ENCODE measurements at places on chromosomes 3 and 15.

DNA sequence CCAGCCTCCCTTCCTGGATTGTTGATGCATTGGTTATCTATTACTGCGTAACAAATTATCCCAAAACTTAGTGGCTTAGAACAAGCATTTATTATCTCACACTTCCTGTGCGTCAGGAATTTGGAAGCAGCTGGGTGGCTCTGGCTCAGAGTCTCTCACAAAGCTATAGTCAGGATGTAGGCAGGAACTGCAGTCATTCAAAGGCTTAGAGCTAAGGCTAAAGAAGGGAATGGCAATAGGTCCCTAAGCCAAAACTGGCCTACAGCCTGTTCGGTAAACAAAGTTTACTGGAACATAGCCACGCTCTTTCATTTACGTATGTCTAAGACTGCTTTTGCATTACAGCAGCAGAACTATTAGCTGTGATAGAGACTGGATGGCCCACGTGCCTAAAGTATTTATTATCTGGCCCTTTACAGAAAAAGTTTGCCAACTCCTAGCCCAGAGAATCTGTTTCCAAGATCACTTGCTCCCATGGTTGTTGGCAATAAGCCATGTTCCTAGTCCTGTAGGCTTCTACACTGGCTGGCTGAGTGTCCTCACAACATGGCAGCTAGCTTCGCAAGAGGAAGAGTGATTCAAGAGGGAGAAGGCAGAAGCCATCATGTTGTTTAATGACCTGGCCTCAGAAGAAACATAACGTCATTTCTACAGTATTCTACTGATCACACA is 132.4 kb downstream of the SNRK start:
- DNase-seq, result no peak

- no peak for DNase-seq
These were observed 23.4 kb downstream of the SNAPC5 start for GRCh38 chr15:66474135-66474534.

- no peak for DNase-seq
These were observed 76.3 kb downstream of the CACNA1D start for GRCh38 chr3:53570709-53571108.

DNA sequence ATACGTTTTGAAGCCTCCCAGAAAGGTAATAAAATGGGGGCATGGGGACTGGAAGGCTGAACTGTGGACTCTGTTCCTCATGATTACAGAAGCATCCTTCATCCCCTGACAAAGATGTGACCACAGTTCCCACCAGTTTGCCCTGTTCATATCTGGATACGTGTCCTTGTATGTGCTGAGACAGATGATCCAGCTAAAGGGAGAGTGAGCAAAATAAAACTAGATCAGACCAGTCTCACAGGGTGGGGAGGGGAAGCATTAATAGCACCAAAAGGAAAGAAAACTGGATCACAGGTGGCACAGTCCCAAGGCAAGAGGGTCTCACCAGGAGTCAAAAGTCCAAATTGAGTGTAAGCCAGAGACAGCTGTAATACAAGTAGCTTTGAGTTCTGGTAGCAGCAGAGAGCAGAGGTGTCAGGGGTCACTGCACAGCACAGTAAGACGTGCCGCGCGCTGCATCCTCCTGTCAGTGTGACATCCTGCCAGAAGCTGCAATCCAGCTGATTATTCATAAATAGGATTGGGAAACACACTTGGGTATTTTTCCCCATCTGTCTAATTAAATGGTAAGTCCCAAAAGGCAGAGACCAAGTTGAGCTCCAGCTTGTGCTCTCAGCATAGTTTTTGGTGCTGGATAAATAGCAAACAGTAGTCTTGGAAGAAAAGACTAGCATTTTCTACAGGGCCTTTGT is 560.0 kb upstream of the CFAP20DC start:
- DNase-seq, result no peak

- no peak for DNase-seq
These were observed 34.7 kb downstream of the TM2D3 start for GRCh38 chr15:101617390-101617965.

GRCh38 chr3:62675492-62675891 is 199.7 kb downstream of the CADPS start:
- DNase-seq, result no peak

GRCh38 chr3:52866427-52866826 is 30.9 kb downstream of the STIMATE start:
- no peak for DNase-seq

GRCh38 chr3:53485675-53486403 is 8.6 kb upstream of the CACNA1D start:
- no peak for DNase-seq

DNA sequence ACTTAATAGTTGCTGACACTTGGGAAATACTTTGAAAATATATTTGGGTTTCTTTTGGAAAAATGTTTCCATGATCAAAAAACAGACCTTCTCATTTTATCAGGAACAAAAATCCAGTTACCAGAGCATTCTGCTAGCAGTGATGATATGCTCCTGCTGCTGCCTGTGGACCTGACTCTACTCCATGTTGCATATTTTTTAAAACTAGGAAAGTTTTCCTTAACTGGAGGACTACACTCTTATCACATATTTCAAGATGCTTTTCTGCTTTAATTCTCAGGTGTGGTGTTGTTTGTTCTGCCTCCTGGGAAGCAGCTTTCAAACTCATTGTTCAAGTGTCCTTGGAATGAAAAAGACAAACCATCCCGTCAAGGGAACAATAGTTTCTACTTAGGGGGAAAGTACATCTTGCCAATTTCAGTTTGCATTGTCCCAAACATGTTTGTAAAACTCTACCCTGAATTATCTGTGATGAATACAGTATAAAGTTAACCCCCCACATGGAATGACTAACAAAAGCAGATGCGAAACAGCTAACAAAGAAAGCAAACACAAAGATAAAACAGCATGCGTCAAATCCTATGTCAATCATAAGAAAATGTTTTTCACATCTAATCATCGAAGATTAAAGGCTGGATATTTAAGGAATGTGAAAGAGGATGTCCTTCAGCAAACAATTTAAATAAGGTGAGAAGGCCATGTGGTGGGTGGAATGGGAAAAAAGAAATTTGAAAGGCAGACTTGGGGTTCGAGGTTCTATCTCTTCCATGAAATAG is 40.1 kb upstream of the PSMD6 start:
- DNase-seq, result no peak

DNA sequence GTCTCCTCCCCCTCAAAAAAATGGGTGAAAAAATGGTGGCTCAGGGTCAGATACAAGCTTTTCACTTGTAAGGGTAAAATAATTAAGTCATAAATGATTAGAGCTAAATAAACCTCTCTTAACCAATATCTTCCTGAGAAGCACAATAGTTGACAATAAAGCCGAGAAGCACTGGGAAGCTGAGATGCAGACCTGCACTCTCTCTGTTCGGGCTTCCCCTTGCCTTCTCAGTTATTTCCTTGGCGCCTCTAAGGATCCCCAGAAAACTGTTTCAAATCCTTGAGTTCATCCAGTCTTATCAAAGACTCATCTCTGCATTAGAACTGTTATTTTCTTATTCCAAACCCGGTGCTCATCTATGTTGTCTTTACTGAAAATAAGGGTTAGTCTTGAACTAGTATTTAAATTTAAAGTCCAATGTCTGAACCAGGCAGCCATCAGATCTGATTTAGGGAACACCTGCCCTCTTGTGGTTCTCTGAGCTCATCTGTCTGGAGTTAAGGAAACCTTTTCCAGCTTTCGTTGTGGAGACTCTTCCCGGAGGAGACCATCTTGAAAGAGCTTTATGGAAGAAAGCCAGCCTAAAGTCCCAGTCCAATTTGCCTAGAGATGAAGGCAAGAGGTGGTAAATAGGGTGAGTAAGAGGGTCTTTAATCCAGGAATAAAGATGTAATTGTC is 256.4 kb upstream of the MCTP2 start:
- DNase-seq, result no peak

- no peak for DNase-seq
These were observed 641.1 kb upstream of the NAALADL2 start for GRCh38 chr3:174218016-174218415.

DNA sequence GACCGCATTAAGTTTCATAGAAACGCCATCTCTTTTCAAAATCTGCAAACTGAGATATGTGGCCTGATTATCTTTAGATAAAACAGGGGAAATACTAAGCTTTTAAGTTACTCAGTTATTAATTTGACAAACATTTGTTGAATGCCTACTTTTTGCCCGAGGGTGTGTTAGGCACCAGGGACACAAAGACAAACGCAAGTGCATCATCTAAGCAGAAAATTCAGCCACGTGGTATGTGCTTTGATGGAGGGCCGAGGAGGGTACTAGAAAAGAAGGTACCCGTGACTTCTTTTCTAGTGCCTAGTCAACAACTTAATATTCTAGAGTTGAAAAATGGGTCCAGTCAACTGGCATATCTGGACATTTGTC is 594.3 kb downstream of the MAGI1 start:
- no peak for DNase-seq

DNA sequence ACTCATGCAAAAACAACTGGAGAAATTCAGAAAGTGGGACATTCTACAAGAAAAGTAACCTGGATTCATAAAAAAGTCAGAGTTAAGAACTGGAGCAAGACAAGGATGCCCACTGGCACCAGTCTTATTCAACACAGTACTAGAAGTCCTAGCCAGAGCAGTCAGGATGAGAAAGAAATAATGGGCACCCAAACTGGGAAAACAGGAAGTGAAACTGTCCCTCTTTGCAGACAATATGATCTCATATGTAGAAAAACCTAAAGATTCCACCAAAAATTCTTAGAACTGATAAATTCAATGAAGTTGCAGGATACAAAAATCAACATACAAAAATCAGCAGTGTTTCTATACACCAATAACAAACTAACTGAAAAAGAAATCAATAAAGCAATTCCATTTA is 37.4 kb downstream of the TXNRD3 start:
- DNase-seq, result no peak

DNA sequence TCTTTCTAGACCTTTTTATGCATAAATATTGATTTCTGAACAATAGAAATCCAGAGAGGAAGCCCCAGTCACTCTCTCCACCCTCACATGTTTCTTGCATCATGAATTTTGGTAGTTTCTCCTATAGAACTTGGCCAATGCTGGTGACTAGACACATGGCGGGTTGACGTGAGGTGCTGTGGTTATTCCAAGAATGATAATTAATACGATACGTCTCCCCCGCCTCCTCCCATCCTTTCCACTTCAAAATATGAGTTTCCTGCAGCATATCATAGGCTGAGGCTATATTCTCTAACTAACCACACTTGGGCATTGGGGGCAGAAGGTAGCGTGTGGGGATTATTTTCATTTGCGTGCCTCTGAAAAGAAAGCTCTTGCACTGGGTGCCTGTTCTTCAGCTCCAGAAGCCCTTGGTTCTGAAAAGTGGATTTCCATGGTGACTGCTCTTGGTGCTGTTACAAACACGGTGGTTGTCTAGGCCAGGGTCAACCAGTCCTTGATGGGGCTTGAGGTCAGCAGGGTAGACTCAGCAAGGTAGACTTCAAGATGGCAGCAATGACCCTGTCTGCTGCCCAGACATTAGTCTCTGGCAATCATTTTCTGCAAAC is 5.3 kb downstream of the TNFSF10 start:
- peak; percentile 73 for DNase-seq

DNA sequence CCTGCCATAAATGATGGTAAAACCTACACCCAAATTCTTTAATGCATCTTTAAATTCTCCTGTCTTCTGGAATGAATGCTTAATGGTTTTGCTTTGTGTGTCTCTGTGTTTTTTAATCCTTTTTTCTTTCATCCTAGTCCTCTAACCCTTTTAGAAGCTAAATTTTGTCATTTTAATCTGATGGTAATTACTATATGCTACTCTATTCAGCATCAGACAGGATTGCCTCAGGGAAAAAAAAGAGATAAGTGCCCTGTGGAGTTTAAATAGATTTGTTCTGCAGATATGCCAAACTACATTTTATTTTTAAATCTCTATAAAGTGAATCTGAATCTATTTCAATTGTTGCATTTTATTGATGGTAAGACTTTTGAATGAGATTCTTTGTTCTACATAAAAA is 966.8 kb downstream of the NSUN3 start:
- no peak for DNase-seq

DNA sequence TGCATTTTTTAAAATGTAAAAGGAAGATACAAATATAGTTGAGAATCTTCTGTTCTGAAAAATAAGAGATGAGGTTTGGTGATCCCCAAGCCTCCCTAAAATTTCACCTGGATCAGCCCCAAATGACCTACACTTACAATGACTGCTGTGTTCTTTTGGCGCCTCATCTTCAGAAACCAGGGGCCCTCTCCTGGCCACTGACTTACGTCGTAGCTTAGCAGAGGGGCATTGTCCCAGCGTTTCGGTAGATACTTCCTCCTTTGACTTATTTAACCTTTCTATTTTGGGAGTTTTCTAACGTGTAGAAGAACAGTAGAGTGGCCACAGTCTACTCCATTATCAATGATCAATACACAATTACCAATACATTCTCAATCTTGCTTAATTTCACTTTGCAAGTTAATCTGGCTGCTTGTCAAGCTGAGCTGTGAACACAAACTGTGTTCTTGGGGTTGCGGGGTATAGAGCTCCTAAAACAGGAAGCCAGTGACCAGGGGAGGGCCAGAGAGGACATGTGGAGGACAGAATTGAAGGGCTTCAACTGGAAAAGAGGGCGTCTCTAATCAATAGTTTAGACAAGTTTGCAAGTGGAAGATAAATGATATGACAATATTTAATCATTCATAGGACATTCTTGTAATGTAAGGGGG is 419.5 kb downstream of the LPP start:
- DNase-seq, result no peak

- no peak for DNase-seq
These were observed 236.1 kb downstream of the RORA start for GRCh38 chr15:60993008-60993407.

- DNase-seq, result no peak
These were observed 9.2 kb downstream of the ZIC1 start for GRCh38 chr3:147418371-147418781.

DNA sequence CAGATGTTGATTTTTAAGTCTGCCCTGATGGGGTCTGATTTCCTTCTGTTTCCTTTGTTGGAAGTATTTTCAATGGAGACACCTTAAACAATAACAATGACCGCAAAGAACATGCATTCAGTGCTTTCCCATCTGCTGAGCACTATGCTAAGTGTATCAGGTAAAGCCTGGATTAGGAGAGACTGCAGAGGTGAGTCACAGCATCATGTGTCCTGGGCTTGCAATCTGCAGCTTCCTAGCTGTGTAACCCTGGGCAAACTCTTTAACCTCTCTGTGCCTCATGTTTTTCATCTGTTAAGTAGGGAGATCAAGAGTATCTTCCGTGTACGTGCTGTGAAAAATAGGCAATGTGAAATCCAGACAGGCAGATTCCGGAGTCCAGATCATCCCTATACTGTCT is 13.3 kb upstream of the CHRNB4 start:
- no peak for DNase-seq

DNA sequence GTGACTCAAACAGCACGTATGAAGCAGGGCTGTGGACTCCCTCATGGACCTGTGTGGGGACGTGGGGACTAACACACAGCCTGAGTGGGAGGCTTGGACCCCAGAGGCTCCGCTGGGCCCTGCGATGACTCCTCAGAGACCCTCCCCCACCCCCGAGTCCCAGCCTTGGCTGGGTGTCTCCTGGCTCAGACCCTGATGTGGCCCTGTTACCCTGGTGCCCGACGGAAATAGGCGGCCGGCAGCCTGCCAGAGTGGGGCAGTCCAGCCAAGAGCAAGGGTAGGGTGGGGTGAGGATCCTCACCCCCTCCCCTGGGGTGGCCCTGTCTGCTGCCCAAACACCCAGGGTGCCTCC is 15.3 kb downstream of the TNK2 start:
- DNase-seq, result no peak

Data from activated CD4-positive, alpha-beta T cell treated with anti-CD3 and anti-CD28 coated beads for 4 hours (primary cell).